ENCODE measurements at places on chromosomes 6 and 20. TPM values are rescaled to one million over a fixed set of nuclear protein-coding genes. Genes with fewer than 3 reads are reported as not detected.

The TMEM200A gene
- 0.14 TPM for total RNA-seq

The DEK gene
- total RNA-seq = 201 TPM

The PLAGL1 gene
- 16.3 TPM for total RNA-seq

The ZBTB24 gene
- total RNA-seq = 12.0 TPM

The GCNT2 gene
- 1.6 TPM for total RNA-seq

The EYA4 gene
- total RNA-seq = not detected

The HFE gene
- 1.4 TPM for total RNA-seq

The VPS16 gene
- 47.6 TPM for total RNA-seq

The PDE7B gene
- 0.73 TPM for total RNA-seq

The RSPO3 gene
- not detected for total RNA-seq

The CASS4 gene
- total RNA-seq = 5.6 TPM

The POM121L2 gene
- not detected for total RNA-seq

Data from activated CD4-positive, alpha-beta T cell treated with anti-CD3 and anti-CD28 coated beads for 36 hours (primary cell).